ENCODE measurements at places on chromosomes 7 and 10.

- no peak for DNase-seq
These were observed 4.1 kb upstream of the DLX6 start for GRCh38 chr7:97001221-97001620.

DNA sequence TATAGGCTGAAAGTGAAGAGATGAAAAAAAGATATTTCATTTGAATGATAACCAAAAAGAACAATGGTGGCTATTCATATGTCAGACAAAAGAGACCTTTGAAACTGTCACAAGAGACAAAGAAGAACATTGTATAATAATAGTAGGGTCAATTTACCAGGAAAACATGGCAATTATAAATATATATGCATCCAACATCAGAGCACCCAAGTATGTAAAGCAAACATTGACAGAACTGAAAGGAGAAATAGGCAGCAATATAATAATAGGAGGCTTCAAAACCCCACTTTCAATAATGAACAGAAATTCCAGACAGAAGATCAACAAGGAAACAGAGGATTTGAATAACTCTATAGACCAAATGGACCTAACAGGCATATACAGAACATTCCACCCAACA lies 876.2 kb downstream of the GRID1 start:
- no peak for DNase-seq

- no peak for DNase-seq
These were observed 8.5 kb downstream of the IL15RA start for GRCh38 chr10:5968681-5969453.

DNA sequence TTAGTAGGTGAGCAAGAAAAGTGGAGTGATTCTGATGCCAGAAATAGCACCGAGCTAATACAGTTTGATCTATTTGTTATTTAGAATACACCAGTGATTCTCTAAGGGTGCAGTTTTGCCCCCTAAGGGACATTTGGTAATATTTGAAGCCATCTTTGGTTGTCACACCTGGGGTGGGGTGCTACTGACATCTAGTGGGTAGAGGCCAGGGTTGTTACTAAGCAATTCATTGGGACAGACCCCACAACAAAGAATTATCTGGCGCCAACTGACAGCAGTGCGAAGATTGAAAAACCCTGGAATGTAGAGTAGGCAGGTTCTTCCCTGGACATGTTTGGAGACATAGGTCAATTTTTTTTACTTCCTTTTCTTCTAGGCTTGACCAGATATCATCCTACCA lies 14.6 kb downstream of the PALS2 start:
- DNase-seq = no peak

DNA sequence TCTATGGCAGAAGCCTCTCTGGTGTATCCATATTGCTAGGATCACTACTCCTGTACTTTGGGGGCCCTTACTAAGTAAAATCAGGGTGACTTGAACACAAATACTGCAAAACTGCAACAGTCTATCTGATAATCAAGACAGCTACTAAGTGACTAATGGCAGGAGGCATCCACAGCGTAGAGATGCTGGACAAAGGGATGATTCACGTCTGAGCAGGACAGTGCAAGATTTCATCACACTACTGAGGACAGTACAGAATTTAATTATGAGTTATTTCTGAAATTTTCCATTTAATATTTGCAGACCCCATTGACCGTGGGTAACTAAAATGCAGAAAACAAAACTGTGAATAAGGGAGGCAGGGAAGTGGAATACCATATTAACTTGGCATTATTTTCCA lies 10.4 kb downstream of the CUL2 start:
- no peak for DNase-seq

GRCh38 chr7:2118630-2119190 lies 114.0 kb downstream of the MAD1L1 start:
- no peak for DNase-seq

DNA sequence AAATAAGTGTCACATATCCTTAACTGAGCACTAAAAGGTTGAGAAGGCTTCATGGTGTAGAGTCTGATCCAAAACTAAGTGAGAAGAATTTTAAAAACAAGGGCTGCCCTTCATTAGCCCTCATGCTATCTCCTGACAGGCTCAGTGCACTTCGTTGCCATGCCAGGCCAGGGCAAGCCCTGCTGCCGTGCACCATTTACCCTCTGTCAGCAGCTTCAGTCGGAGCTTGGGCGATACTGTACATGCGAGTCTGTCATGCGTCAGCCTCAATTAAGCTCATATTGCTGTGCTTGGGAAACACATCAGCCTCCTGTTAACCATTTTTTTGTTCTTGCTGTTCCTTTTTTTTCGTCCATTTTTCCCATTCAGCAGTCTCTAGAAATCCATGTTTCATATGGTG lies 166.6 kb downstream of the VTI1A start:
- no peak for DNase-seq

DNA sequence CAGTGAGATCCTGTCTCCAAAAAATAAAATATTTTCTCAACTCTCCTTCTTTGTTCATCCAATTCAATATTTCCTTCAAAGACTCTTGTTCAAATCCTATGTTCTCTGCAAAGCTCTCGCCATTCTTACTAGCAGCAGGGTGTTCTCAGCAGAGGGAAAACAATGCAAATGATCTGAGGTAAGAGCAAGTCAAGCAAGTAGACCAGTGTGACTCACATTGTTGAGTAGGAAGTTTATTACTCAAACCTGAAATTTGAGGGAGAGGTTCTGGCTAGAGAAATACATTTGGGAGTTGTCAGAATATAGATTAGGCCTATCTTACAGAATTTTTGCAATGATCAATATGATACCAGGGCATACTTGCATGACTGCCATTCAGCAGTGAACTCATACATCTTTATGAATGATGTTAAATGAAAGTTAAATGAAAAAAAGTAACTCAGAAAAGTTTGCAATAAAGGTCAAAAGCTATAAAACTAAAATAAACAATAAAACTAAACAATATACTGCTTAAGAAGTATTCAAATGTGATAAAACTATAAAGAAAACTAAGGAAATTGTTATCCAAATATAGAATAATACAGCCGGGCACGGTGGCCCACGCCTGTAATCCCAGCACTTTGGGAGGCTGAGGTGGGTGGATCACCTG lies 5.8 kb downstream of the IDE start:
- DNase-seq = no peak

- no peak for DNase-seq
These were observed 179.3 kb downstream of the XPNPEP1 start for GRCh38 chr10:109744020-109744419.

DNA sequence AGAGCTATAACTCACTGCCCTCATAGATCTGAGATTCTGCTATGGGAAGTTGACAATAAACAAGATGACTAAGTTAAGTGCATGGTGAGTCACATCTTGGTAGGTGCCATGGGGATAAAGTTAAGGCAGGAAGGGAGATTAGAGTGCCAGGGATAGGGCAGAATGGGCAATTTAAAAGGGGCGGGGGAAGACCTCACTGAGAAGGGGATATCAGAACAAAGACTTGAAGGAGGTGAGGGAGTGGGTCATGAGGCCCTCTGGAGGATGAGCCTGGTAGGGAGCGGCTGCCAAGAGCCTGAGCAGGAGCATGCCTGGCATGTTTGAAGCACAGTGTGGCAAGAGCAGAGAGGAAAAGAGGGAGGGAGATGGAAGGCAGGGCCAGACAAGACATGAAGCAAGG lies 34.8 kb upstream of the INMT start:
- DNase-seq = no peak

GRCh38 chr10:803041-803741 lies 113.7 kb upstream of the DIP2C start:
- DNase-seq = no peak

DNA sequence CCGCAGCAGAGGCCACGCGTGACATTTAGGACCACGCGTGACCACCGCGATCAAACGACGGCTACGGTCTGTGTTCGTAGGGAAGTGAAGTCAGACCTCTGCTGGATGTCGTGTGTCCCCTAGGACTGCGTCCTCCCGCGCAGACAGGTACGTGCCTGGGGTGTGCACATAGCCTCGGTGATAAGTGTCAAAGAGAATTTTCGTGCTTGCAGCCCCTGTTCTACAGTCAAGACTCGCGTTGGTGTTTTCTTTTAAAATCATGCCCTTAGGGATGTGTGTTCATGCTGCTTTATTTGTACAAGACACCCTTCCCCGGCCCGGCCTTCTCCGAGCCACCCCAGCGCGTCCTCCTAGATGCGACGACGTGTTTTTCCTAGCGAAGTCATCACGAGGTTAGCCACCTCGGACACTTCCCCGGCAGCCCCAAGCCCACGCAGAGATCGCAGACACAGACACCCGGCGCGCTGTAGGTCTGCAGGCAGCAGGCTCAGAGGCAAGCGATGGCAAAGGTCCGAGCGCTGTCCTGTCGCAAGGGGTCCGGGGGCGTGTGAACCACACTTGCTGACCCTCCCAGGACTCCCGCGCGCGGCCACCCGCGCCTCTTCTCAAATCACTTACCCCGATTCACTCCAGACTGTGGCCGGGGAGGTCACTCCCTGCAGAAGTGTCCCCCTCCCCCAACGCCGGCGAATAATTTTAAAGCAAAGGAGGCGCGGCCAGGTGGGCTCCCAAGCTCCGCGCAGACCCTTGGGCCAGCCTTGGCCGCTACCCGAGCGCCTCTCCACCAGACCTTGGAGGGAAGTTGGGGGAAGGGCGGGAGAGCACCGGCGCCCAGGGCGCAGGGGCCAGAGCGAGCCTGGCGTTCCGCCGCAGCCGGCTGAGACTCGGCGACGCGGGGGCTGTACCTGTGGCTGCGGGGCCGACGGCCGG lies 552 bp downstream of the MKX start:
- DNase-seq = no peak

GRCh38 chr10:61965703-61966395 lies 64.3 kb downstream of the ARID5B start:
- DNase-seq = no peak

DNA sequence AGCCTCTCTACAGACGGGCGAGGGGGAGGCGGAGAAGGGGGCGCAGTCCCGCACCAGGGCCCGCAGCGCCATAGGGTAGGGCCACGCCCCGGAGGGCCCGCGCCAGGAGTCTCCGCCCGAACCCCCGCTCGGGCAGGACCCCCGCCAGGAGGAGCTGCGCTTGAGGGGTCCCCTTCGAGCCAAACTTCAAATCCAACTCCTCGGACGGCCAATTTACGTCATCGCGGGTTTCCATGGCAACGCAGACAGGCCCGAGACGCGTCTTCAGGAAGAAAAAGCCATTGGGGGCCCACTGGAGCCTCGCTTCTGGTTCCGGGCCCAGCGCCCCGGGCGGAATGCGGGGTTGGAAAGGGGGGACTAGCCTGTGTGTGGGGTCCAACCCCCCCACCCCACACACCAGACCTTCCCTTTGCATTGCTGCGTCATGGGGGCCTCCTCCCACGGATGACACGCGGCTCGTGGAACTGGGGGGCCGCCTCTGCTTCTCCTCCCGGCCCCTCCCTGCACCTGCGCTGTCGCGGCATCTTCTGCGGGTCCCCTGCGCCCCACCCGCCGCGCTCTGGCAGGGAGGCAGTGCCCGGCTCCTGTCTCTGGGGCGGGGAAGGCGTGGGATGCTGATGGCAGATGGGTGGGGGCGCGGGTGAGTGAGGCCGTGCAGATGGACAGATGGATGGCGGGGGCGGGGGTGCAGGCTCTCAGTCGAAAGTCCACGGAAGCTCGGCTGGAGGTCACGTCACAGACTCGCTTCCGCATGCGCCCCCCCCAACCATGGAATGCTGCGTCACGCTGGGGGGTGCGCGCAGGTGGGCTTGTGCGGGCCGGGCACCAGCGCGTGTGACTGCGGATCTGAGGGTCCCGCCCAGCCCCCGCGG lies 1.2 kb downstream of the CALY start:
- DNase-seq = no peak

DNA sequence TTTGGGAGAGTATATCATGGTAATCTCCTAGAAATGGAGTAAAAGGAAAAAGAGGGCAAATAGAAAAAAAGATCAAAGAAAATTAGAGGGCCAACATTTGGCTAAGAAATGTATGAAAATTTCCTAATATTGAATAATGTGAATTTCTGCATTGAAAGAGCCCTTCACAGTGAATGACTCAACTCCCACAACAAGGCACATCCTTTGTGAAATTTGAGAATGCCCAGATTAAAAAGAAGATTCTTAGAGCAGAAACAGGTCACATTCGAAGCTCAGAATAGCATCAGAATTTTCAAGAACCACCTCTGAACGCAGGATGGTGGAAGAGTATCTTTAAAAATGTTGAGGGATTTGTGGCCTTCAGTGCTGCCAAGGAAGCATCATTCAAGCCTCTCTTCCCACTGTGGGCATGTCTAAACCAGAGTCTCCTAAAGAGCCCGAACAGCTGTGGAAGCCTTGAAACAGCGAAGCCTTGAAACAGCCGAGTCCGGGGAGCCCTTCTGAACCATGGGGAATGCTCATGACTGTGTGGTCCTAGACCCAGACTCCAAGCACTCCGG lies 43.6 kb downstream of the GUSB start:
- DNase-seq = no peak

- no peak for DNase-seq
These were observed 19.2 kb downstream of the OIT3 start for GRCh38 chr10:72912736-72913135.

- DNase-seq = no peak
These were observed 228.0 kb downstream of the PRKG1 start for GRCh38 chr10:51302316-51302715.

GRCh38 chr7:142777318-142777717 lies 6.5 kb downstream of the PRSS2 start:
- no peak for DNase-seq

DNA sequence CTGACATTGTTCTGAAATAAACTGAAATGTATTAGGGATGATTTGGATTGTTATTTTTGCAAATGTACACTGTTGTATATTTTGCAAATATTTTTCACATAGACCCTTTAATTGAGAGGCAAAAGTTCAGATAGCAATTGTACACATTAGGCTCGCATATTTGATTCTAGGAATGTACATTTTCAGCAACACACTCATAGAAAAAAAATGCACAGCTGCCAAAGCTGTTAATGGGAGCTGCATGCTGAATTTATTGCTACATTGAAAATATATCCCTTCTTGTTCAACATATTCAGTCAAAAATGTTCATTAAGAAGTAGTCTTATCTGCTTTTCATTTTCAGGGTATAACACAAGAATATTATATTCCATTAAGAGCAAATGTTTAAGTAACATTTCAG lies 512.9 kb downstream of the ATRNL1 start:
- no peak for DNase-seq

DNA sequence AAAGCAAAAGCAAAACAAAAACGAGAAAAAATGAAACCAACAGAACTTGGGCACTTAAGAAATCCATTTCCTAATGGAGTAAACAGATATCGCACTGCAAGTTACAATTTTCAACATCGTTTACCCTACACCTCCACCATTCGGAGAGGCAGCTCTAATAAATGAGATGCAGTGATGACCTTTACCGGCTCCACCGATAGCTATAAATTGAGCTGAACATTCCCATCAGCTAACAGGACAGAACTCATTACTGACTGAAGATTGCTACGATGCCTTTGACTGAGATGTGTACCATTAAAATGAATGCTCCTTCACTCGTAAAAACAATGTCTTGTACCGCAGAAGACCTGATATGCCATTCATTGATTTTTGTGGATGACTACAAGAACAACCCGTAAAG lies 465.6 kb downstream of the DPP6 start:
- no peak for DNase-seq

- DNase-seq = no peak
These were observed 139.4 kb downstream of the TACC2 start for GRCh38 chr10:122128357-122128756.
